ENCODE measurements at places on chromosomes 11 and 22.

- DNase-seq: no peak
Measured at GRCh38 chr11:32575070-32575469, 8.6 kb upstream of the EIF3M start.

DNA sequence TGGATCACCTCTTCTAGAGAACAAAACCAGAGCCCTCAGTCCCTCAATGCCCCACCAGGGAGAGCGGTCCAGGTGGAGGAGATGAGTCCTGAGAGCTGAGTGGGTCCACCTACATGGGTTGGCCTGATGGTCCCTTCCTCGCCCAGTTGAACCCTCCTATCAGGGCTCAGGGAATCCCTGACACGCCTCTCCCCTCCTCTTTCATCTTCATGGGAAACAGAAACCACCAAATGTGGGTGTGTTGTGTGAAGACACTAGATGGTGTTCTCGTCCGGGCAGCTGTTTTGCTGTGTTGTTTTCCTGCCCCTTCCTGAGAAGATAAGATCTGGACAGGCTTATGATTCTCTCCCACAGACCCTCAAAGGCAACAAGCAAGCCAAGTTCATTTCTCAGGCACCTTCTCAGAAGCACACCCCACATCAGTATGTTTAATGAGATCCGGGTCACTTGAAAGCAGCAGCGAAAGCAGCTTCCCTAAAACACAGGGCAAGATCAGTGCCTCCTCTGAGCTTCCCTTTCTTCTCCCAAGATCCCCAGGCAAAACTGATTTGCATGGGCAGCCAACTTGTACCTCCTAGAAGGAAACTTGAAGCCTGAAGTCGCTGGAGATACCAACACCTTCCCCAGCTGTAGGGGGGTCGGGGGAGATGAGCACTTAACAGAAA, 35.3 kb upstream of the POU2AF1 start:
- no peak for DNase-seq

GRCh38 chr11:59719556-59719955, 5.9 kb upstream of the OR10V1 start:
- DNase-seq: no peak

DNA sequence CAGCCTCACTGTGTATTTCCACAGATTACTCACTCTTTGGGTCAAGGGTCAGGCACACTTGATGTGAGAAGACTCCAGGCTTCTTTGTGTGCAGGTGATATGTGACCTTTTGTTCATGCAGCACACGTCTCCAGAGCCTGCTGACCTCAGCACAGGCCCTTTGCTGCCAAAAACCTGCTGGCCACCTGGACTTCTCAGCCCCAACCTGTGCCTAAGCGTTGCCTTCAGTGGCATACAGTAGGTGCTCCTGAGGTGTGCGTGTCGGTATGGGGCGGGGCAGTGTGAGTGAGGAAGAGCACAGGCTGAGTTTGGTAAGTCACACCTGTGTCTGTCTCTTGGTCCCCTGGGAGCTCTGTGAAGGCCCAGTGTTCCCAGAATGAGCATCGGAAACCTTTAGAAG, 58.1 kb downstream of the WNT11 start:
- DNase-seq: no peak

- peak; percentile 94 for DNase-seq
Measured at GRCh38 chr11:122721964-122722266, 66.4 kb downstream of the UBASH3B start.

DNA sequence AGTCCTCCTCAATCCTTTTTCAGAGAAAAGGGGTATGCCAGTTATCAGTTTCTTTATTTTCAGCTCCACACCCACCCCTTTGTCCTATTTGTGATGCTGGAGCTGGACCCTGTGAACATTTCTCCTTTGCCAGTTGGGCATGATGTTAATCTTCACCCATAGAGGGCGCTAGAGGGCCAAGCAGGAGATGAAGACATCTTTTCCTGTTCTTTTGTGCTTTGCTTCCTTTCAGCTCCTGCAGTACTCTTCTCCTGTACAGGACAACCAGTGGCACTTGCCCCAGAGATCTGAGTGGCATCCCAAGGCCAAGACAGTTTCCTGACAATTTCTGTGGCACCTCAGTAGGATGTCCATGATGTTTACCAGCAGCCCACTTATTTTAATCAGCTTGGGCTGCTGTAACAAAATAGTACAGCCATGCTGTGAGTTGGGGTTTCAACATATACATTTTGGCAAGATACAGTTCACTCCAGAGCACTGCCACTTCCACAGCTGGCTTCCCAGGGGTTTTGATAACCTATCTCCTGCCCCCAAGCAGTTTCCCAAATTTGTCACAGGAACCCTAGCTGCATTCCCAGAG, 4.6 kb downstream of the SAA2 start:
- DNase-seq: peak; percentile 73

DNA sequence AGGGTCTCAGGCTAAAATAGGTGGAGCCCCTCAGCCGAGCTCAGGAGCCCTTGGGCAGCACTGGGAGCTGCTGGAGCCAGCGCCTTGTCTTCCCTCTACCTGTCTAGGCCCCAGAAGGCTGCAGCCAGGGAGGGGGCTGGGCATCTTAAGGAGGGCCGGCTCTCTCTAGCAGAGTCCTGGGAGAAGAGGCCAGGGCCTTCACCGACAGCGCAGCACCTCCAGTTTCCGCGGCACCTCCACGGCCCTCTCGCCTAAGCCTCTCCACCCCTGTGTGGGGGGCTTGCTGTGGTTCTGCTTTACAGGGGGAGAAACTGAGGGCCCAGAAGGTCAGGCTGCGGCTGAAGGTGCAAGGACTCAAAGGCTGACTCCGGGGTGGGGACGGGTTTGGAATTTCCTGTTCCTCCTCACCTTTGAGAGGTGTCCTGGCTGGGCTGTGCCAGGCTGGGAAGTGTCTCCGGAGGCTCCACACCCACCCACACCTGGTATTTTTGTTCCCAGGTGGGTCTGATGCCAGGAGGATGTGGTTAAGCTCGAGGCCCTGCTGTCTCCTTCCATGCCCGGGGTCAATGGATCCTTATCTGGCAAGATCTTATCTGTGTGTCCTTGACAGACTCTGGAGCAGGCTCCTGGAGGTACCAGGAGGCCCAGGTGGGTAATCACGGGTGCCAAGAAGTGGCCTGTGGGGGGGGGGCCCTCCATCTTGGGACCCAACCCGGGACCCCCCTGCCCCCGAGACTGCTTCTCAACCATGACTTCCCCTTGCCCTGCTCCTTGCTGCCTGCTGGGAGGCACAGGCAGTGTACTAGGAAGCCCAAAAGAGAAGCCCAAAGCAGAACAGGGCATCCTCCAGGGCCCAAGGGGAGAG, 95.3 kb upstream of the FGF3 start:
- DNase-seq: no peak

DNA sequence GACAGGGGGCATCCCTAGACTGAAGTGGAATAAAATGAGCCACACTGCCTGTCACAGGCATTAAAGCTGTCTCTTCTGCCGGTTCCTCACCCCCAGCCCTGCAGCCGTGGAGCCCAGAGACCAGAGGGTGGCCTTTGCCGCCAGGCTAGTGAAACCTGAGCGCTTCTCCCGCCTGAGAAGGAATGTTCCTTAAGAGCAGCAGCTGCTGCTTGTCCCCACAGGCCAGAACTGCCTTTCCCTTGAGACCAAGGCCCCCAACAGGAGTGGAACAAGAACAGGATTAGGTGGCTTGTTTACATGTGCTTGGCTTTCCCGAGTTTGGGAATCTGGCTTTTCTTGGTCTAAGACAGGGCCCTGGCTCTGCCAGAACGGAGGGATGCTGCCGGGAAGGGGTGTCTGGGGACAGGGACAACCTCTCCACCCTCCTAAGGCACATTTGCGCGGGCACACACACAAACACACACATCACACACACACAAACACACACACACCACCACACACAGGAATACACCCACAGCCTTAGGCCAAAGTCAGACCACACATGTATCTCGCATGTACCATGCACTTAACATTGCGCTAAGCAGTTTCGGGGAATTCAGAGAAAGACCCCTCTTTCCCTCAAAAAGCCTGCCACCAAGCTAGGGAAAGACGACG, 91.8 kb downstream of the FEZ1 start:
- no peak for DNase-seq

GRCh38 chr11:57588046-57588710, 9.3 kb upstream of the SERPING1 start:
- no peak for DNase-seq

DNA sequence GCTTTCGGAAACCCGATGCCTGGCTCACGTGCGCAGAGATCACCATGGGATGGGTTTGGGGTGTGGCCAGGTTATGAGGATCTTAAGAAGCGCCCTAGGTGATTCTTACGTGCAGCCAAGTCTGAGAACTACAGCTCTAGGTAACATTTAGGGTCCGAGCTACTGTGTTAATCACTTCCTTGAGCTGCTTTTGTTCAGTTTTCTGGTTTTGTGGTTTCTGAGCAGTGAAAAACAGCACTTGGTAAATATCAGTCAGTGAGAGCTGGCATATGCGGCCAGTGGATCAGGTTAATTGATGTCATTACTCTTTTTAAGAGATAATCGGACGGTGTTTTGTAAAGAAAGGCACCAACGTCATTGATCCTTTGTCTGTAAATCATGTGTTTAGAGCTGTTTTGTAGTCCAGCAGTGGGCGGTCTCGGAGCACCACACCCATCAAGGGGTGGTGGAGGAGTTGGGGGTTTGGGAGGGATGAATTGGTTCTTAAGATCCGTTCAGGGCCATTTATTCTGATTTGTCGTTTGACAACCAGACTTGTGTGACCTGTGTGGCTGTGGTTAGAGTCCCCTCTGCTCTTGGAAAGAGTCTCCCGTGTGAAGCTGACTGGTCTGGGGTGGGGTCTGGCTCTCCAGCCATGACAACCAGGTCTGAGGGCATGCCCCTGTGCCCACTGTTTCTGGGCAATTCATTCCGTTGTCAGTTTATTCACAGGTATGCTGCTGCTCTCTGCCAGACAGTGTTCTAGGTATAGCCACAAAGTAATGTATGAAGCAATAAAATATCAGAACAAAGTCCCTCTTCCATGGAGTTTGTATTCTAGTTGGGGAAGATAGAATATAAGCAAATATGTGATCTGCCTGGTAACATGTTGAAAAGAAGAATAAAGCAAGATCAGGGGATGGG, 61.9 kb upstream of the SORL1-AS1 start:
- DNase-seq: no peak

DNA sequence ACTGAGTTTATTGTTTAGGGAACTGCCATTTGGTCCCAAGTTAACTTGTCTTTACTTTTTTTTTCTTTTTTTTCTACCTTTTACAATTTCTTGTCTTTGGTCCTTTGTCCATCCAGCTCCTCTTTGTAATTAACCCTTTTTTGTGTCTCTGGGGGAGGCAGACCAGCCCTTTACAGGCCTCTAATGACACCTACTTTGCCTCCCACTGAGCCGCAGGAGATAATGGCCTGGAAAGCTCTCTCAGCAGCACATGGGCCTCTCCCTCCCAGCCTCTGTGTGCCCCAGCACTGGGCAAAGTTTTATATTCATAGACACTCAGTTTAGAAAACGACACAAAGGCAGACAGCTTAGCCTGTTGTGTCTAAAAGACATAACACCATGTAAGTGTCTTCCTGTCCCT, 480.4 kb downstream of the SOX6 start:
- DNase-seq: no peak

DNA sequence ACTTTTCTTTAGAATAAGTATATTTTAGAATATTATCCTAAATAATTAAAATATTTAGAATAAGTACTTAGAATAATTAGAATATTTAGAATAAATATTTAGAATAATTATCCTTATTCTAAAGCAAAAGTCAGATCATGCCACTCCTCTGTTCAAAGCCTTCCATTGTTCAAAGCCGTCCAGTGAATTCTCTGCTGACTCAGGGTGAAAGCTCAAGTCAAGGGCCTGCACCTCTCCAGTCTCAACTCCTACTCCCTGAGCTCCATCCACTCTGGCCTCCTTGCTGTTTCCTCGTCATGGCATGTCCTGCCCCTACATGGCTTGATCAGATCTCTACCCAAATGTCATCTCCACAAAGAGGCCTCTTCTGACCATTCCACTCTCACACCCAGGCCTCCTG, 30.0 kb downstream of the PLEKHA7 start:
- no peak for DNase-seq

DNA sequence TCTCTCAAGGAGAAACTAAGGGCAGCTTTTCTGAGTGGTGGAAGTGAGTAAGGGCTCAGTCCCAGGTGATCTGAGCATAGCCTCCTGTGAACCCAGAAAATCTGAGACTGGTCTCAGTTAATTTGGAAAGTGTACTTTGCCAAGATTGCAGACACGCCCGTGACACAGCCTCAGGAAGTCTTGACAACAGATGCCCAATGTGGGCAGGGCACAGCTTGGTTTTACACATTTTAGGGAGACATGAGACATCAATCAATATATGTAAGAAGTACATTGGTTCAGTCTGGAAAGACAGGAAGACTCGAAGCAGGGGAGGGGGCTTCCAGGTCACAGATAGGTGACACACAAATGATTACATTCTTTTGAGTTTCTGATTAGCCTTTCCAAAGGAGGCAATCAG, 13.5 kb upstream of the CRY2 start:
- no peak for DNase-seq

- peak; percentile 3 for DNase-seq
Measured at GRCh38 chr11:6862961-6863360, at the start of gene OR10A2. Gene OR10A2, plus strand, starts transcription at chr11:6863057. Its CDS starts 6,698 bp downstream, at chr11:6869755.

DNA sequence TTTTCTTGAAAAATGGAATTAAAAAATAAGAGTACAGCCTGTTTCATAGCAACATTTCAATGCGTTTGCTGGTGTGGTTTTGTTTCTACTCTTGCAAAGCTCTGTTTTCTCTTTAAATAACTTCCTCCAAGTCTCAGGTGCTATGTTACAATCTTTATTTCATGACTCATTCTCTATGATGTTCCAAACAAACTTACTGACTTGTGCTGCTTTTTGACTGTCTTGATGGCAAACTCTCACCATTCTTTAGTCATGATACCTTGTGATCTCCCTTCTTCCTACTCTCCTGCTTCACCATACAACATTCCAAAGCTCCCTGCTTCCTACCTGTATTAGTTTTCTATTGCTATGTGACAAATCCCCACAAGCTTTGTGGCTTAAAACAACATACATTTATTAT, 166.1 kb downstream of the C11orf91 start:
- peak; percentile 41 for DNase-seq

DNA sequence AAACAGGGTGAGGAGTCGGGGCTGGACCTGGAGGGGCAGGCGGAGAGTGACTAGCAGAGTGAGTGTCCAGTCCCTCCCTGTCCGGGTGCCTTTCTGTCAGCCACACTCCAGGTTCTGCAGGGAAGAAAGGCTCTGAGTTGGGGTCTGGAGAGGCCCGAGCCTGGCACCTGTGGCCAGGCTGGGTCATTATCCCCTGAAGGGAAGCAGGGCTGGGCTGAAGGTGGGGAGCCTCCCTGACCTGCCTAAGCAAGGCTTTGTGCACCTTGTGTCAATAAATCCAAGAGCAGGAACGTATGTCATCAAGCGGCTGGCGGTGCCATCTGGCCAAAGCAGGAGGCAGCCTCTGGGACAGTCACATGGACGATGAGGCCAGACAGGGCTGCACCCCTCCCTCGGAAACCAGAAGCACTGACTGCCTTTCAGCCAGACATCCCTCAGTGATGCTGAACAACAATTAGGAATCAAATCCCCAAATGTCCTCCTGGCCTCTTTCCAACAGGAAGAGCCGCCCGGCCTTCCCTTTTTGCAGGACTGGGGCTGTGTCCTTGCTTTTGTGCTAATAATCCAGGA, 73.9 kb upstream of the FGF3 start:
- DNase-seq: no peak

DNA sequence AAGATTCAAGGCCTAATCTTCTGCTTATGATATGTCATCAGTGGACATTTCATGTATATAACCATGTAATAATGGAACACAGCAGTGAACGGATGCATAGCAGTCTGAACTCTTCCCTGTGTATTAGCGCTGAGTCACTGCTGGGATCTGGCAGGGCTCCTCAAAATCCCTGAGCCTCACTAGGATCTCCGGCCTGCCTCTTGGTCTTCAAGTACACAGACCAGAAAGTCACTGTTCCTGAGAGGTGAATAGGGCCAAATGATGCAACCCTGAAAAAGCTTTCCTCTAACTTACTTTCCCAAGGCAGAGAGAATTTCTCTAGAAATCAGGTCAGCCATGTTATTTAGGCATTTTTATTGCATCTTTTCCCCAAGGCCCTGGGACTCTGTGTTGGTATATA, 35.0 kb downstream of the POU2AF1 start:
- DNase-seq: peak; percentile 53
